ENCODE measurements at places on chromosomes 7 and 10. TPM values are rescaled to one million over a fixed set of nuclear protein-coding genes. Genes with fewer than 3 reads are reported as not detected.
A peak's percentile ranks its signal among the peaks of the same experiment; 100 is the strongest.

IGF2BP3 gene
- total RNA-seq = not detected

GRCh38 chr7:91720260-91720937 lies 160.1 kb downstream of the MTERF1 start:
- no peaks in the 10 kb centered on the region for H3K36me3 ChIP-seq
- no peaks in the 10 kb centered on the region for H3K4me1 ChIP-seq
- no peak overlapping the region for H3K4me3 ChIP-seq
- H3K27ac ChIP-seq = no peak overlapping the region

DNA sequence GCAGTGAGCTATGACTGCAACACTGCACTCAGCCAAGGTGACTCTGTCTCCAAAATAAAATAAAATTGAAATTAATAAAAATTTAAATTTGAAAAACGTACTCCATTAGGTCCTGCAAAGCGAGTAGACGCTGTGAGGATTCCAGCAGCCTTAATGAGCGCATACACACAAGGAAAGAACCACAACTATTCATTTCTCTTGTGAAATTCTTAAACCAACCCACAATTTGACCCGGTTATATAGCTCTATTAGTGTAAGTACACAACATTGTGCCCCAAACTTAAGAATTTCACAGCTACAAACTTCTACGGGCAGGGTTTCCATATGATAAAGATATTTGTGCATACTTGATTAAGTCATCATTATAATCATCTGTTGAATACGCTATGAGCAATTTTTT lies 84.4 kb downstream of the PARD3 start:
- no peaks in the 10 kb centered on the region for H3K27me3 ChIP-seq
- H3K36me3 ChIP-seq = no peaks in the 10 kb centered on the region
- H3K4me3 ChIP-seq = no peak overlapping the region
- peaks cover 24% of the 10 kb centered on the region for H3K4me1 ChIP-seq
- no peak for DNase-seq
- H3K27ac ChIP-seq = no peak overlapping the region

GRCh38 chr7:27745064-27745583 lies 5.2 kb downstream of the TAX1BP1 start:
- no peaks in the 10 kb centered on the region for H3K27me3 ChIP-seq
- no peak overlapping the region for H3K27ac ChIP-seq
- no peak for DNase-seq
- no peak overlapping the region for H3K4me3 ChIP-seq
- H3K36me3 ChIP-seq = peaks cover 2% of the 10 kb centered on the region

HYAL4 gene
- total RNA-seq = not detected

CWF19L1 gene
- total RNA-seq = 24.0 TPM

DNA sequence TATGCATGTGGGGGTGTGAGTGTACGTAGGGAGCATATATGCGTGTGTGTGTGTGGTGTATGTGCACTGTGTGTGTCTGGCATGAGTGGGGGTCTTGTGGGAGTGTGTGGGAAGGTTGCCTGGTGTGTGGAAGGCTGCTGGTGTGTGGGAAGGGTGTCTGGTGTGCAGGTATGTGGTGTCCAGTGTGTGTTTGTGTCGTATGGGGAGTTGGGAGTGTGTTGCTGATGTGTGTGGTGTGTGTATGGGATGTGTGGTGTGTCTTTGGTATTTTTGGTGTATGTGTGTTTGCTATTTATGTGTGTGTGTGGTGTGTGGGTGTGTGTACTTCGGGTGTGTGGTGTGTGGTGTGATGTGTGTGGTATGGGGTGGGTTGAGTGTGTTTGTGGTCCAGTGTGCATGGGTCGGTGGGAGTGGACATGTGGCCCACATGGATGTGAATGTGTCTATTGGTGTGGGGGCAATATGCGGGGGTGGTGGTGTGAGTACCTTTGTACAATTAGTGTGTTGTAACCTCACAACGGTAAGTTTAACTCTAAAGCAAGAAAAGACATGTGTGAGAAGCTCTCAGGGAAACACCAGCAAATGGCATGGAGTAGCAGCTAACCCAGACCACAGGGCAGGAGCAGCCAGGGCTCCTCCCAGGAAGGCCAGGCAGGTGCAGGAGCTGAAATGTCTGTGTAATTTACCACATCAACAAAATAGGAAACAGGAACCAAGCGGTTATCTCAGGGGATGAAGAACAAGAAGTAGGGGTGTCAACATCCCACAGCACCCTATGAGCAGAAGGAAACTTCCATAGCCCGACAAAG lies 11.9 kb downstream of the ANTXRL start:
- no peaks in the 10 kb centered on the region for H3K27me3 ChIP-seq
- H3K4me1 ChIP-seq = no peaks in the 10 kb centered on the region
- H3K27ac ChIP-seq = no peak overlapping the region

- H3K36me3 ChIP-seq = no peaks in the 10 kb centered on the region
- no peak overlapping the region for H3K4me3 ChIP-seq
- H3K27ac ChIP-seq = no peak overlapping the region
Measured at GRCh38 chr10:42744134-42744701, 38.4 kb upstream of the BMS1 start.

DNA sequence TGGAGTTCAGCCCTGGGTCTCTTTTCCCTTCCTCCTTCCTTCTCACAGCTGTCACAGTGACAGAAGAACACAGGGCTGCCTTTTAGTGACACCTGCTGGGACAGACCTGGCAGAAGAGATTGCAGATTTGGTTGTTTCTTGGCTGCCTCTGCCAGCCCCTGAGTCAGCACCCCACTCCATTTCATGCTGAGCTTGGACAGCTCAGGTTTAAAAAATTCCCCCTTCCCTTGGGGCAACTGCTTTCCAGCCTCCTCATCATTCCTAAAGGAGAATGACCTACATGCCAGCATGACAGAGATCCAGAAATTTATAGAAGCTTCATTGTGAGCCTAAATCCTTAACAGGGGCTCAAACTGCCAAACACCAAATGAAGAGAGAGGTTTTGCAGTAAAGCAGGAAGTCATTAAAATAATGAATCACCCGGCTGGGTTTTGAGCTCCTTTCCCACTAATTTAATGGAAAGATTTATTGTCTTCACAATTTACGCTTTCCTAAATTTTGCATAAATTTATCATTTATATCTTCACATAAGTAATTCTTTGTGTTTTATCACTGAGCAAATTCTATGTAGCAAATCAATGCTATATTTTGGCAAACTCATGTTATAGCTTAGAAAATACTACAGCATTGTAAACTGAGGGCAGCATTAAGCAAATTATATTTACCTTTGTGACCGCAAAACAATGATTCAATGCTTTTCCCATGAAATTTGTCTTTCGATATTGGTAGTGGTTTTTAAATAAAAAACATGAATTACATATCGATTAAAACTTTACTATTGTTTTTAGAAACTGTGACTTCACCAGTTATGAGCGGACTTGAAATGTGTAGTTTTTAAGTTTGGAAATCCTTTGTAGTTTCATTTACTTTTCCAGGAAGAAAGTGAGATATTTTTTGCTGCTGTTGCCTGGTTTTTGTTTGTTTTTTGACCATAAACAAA lies 399.5 kb upstream of the ANKRD30A start:
- H3K4me3 ChIP-seq = no peak overlapping the region
- H3K4me1 ChIP-seq = no peaks in the 10 kb centered on the region
- no peaks in the 10 kb centered on the region for H3K27me3 ChIP-seq
- H3K27ac ChIP-seq = no peak overlapping the region
- no peak for DNase-seq
- H3K36me3 ChIP-seq = no peaks in the 10 kb centered on the region

GRCh38 chr10:1364151-1364910 lies 308.1 kb downstream of the WDR37 start:
- peaks cover 10% of the 10 kb centered on the region for H3K27me3 ChIP-seq
- no peaks in the 10 kb centered on the region for H3K36me3 ChIP-seq
- no peak overlapping the region for H3K4me3 ChIP-seq

- H3K27ac ChIP-seq = peak overlapping the region; percentile 41
- H3K27me3 ChIP-seq = no peaks in the 10 kb centered on the region
- peak; percentile 58 for DNase-seq
- no peaks in the 10 kb centered on the region for H3K36me3 ChIP-seq
- peaks cover 26% of the 10 kb centered on the region for H3K4me1 ChIP-seq
- no peak overlapping the region for H3K4me3 ChIP-seq
Measured at GRCh38 chr7:112211348-112211907, 4.9 kb downstream of the ZNF277 start.

- no peak overlapping the region for H3K4me3 ChIP-seq
- no peaks in the 10 kb centered on the region for H3K4me1 ChIP-seq
- no peak for DNase-seq
- H3K27ac ChIP-seq = no peak overlapping the region
Measured at GRCh38 chr10:9951481-9952257, 1066.0 kb upstream of the CELF2 start.

Measured in upper lobe of left lung (tissue), 6 donors.